ENCODE measurements at places on chromosomes 7 and 10.

DNA sequence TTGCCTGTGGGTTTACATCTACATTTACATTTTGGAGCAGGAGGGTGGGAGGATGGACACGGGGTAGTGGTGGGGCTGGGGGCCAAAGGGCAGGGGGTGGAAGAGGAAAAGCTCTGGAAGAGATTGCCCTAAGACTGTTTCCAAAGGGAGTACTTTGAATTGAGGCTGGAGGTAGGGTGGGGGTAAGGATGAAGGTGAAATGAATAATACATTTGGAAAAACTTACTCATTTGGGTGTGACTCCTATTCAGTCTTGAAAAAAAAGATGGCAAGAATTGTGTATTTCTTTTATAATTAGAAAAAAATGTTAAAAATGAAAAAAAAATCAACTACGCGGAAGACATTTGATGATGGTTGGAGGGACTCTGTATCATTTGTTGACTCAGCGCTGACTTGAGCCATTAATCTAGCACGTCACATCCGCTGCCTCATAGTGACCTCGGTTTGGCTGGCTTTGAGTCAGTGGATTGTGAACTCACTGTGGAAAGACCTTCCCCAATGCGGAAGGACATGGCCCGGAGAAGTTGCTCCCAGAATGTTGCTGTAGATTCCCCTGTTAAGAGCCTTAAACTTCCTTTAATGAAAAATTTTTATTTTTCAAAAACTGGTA lies 2.8 kb downstream of the FAM180A start:
- no peak for DNase-seq

DNA sequence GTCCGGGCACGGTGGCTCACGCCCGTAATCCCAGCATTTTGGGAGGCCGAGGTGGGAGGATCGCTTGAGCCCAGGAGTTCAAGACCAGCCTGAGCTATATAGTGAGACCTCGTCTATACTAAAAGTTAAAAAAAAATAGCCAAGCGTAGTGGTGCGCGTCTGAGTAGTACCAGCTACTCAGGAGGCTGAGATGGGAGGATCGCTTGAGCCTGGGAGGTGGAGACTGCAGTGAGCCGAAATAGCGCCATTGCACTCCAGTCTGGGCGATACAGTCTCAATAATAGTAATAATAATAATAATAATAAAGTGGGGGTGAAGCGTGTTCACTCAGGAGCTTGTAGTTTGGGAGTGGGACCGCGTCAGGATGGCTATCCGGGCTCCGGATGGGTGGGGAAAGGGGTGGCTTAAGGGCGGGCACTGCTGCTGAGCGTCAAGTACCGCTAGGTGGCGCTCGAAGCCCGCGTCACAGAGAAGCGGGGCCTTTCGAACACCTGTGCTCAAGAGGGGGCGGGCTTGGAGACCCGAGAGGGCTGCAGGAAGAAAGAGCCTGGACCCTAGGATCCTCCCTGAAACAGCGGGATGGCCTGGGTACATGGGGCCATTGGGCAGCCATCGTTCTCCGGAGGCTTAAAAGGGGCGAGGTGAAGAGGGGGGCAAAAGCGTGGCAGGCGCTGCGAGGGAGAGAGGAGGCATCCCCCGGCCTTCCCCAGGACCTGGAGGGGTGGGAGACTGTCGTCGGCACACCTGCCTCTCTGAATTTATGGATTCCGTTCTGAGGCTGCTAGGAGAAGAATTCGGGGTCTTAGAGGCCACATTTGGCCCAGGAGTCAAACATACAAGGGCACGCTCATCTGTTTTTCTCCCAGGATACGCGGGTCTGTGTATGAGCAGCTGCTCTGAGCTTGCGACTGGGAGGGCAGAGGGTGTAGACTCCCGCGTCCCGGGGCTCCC lies 14.5 kb downstream of the LBX1 start:
- DNase-seq: peak; percentile 60

- no peak for DNase-seq
Measured at GRCh38 chr7:732094-732541, 5.0 kb upstream of the PRKAR1B start.

DNA sequence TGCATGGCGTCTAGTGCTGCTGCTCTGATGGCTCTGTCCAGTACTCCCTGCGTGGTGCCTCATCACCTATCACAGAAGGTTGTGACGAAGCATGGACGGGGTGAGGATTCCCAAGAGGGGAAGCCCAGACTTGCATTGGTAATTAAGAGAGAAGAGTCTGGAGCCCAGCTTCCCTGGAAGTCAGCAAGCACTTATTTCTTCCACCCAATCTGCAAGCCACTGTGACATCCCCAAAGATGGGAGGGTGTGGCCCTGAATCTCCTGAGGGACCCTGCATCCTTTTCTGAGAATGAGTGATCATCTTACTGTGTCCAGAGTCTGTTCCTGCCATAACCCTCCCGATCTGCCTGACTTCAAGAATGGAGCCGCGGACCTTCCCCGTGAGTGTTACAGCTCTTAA lies 166.7 kb downstream of the PTPN20 start:
- DNase-seq: no peak

- no peak for DNase-seq
Measured at GRCh38 chr10:9229702-9230244, 1175.3 kb downstream of the GATA3 start.

DNA sequence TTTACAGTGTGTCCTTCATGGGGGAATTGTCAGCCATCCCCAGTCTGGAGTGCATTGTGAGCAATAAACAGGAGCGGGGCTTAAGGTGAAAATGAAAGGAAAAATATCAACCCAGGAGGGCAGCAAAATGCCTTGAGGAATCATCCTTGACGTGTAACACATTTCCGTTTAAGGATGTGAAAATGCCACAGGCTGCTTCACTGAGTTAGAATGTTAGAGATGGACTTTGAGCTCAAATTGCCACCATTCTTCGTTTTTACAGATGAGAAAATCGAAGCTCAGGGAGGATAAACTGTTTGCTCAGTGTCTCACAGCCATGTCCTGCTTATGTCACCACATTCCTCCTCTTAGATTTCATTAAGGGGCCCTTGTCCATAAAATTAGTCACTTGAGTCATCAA lies 23.1 kb downstream of the SORCS3 start:
- DNase-seq: no peak

DNA sequence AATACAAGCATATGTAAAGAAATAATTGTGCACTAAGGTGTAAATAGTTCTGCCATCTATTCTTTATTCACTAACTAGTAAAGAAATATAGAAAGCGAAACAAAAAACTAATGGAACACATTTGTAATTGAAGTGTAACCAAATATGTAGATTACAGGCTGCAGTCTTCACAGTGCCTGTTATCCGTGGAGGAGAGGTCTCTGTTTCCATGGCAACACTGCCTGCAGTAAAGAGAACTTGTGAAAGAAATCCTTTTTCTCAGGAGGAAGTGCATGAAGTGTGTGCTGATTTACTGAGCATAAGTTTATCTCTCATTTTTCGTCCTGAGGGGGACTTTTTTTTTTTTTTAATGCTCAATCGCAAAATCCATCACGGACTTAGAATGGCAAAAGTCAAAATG lies 102.5 kb downstream of the APBB1IP start:
- DNase-seq: no peak

DNA sequence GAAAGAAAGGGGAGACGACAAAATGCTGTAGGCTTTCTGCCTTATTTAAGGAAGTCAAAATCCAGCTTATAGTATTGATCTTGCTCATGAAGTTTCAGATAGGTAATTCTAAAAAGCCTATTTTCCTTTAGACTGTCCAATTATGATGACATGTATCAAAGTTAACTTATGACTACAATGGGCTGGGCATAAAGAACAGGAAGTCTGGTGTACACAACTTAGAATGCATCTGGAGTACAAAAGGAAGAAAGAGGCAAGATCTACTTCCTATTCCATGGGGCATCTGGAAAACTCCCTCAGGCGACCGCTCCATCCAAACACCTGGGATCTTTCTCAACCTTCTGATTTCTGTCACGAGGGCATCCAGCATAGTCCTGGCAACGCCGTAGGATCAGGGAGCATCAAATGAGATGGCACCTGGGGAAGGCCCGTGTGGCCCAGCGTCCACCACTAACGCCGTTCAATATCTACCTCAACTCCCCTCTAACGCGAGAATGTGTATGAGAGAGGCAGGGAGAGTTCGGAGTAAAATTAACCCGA lies 512 bp downstream of the FAM24B start:
- DNase-seq: peak; percentile 3

DNA sequence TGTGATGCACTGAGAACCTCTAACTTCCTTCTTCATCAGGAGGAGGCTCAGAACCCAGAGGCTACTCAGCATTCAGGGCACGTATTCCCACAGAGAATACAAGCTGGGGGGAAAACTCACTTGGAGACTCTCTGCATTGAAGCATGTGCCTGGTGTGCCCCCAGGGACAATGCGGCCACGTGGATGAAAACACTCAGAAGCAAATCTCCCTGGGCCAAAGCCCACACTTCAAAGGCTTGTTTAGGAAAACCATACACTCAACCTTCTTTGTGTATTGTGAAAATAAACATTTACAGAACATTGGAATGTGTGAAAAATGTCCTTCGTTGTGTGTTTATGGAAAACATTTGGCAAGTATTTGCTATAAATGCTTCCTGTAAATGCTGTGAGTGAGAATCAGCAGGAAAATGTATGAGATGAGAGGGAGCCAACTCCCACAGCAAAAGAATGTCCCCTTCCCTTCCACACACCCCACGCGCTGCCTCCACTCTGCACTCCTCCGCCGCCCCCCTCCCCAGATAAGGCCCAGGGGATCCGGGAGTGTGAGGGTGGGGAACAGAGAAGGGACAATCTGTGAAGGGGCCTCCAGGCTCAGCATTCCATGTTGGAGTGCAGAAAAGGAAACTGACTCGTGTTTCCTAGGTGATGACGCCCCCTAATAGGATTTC lies 339.5 kb downstream of the ELMO1 start:
- no peak for DNase-seq

GRCh38 chr10:12324530-12324929 lies 24.8 kb upstream of the CAMK1D start:
- DNase-seq: no peak

- DNase-seq: no peak
Measured at GRCh38 chr10:128710098-128710797, 584.0 kb upstream of the MKI67 start.

- no peak for DNase-seq
Measured at GRCh38 chr10:79937701-79938151, 11.2 kb downstream of the SFTPD start.

- no peak for DNase-seq
Measured at GRCh38 chr10:131067690-131068089, 243.8 kb downstream of the TCERG1L start.

- DNase-seq: no peak
Measured at GRCh38 chr10:120513307-120513796, 56.3 kb downstream of the PLPP4 start.

DNA sequence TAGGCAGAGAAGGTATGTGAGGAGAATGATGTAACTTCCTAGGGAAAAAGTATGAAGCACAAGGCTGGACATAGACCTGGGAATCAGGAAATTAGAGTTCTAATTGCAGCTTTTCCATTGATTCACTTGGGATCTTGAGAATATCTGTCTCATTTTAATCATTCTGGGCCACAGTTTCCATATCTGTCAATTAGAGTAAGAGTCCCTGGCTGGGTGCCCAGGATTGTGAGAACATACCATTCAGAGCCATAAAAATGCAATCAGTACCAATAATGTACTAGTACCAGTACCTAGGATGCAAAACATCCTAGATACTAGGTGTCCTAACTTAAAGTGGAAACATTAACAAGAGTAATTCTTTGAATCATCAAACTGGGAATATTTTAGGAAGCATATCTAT lies 29.6 kb downstream of the CAV1 start:
- no peak for DNase-seq

GRCh38 chr10:57864765-57865680 lies 402.7 kb downstream of the IPMK start:
- DNase-seq: no peak

DNA sequence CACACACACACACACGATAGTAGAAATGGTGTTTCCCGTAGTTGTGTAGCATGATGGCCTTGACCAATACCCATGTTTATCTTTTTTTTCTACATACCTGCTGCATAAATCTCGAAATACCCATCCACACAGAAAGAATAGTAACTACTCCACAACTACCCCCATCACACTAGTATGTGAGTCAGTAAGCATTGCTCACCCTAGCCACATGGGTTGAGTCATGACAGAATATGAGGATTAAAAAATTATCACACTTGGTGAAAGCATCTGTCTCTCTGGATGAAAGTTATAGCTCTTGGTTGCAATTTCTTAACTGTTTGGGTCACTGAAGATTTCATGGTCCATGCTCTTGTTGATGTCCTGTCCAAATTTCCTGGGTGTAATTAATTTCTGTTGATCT lies 103.4 kb upstream of the MDFIC start:
- no peak for DNase-seq

DNA sequence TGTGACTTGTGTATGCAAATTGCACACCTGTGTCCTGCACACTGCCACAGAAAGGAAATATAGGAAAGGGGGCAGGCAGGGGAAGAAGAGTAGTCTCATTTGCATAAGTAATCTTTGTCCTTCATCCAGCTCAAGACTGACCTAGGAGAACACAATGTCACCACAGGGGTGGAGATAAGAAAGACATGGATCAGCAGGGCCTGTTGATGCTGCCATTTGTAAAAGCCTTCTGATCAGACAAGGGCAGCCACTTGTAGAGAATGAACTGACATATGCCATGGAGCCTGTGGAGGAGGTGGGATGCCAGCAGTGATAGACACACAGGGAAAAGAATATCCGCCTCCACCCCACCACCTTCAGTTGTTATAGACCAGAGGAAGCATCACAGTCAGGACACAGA lies 528.9 kb downstream of the HTR7 start:
- DNase-seq: no peak

DNA sequence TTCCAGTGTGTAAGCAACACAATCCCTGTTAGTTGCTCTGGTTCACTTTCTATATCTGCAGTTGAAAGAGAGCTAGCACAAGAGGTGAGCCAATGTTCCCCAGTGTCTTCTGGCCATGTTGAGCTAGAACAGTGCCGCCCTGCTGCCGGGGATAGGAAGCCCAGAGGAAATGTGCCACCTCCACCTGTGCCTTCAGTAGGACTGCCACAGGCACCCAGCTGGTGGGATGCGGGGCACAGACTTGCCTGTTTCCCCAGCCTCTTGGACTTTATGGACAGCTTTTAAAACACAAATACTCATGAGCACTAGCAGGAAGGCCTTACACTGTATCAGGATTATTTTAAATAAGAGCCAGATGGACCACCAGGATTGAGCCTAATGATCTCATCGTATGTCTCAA lies 234.5 kb upstream of the COBL start:
- DNase-seq: no peak

GRCh38 chr10:5698062-5698461 lies 13.4 kb downstream of the TASOR2 start:
- DNase-seq: no peak

Data from stimulated activated CD4-positive, alpha-beta T cell treated with anti-CD3 and anti-CD28 coated beads, Interleukin-1b, Interleukin-23, amount 100 ng/mL, for 24 hours (primary cell).